ENCODE measurements at places on chromosomes 7 and 10.

- DNase-seq = peak; percentile 1
These were observed 8.7 kb downstream of the ECD start for GRCh38 chr10:73159038-73159648.

DNA sequence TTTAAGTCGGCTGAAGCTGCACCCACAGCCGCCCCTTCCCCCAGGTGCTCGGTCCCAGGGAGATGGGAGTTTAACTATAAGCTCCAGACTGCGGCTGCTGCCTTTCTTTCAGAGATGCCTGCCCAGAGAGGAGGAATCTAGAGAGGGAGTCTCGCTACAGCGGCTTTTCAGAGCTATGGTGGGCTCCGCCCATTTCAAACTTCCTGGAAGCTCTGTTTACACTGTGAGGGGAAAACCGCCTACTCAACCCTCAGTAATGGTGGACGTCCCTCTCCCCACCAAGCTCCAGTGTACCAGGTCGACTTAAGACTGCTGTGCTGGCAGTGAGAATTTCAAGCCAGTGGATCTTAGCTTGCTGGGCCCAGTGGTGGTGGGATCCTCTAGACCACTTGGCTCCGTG lies 135.4 kb downstream of the CXCL12 start:
- DNase-seq = no peak

GRCh38 chr7:17380736-17381662 lies 82.5 kb downstream of the AHR start:
- DNase-seq = no peak

DNA sequence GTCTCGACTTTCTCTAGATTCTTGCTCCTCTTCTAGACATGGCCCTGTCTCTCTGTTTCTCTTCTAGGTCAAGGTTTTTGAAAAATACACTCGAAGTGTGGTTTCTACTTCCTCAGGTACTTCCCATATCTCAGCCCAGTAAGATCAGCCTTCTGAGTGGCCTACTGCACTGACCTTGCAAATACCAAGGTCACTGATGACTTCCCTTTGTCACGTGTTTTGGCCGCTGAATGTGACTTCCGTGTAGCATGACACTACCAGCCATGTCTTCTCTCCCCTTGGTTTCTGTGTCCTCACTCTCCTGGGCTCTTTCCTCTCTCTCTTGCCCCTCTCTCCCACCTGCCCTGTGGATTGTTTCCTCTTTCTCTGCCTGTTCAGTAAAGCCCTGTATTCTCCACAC lies 7.9 kb upstream of the WIPF3 start:
- no peak for DNase-seq

- DNase-seq = no peak
These were observed 31.7 kb upstream of the OPALIN start for GRCh38 chr10:96390460-96390864.

DNA sequence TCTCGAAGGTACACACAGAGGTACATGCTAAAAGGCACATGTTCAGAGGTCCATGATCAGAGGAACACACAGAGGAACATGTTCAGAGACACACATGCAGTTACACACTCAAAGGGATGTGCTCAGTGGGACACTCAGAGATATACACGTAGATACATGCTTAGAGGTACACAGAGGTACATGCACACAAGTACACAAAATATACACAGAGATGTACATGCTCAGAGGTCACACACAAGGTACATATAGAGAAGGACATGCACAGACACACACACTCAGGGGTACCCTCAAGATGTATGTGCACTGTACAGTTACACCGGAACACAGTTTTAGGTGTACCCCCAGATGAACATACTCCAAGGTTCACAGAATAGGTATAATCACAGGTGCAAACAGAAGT lies 18.8 kb downstream of the NPC1L1 start:
- no peak for DNase-seq

- DNase-seq = no peak
These were observed 35.0 kb downstream of the CNNM1 start for GRCh38 chr10:99364125-99364524.

Data from NCI-H1930 (cell line).